ENCODE measurements at places on chromosomes 5 and 9.

GRCh38 chr5:172189693-172190296, 1.8 kb upstream of the STK10 start:
- no peak for DNase-seq

- DNase-seq: no peak
Observed at GRCh38 chr5:166046956-166047355, 2244.5 kb upstream of the WWC1 start.

DNA sequence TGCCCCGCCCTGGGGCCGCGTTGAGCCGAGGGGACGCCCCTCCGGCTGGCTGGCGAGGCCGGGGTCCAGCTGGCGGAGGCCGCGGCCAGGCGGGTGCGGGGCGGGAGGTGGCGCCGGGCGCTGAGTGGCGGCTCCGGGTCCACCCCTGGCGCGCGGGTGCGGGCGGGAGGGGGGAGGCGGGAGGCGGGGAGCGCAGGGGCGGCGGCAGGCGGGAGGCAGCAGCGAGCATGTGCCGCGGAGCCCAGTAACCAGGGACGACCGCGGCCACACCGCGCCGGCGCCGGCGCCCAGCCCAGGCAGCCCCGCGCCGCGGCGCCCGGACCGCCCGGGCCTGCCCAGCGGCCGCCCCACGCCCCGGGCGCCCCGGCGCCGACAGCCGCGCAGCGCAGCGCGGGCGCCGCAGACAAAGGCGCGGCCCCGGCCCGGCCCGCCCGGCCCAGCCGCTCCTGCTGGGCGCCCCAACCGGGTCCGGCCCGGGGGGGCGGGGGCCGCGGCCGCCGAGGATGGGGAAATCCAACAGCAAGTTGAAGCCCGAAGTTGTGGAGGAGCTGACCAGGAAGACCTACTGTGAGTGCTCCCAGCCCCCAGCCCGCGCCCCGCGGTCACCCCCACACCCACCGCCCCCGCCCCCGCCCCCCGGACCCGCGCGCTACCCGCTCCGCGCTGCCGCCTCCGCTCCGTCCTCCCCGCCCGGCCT, at the start of gene NCS1:
NCS1 (plus strand) TSS at position 244 of the 697 bp plus-strand sequence; CDS start at position 504, 260 bp downstream.
- peak; percentile 66 for DNase-seq

DNA sequence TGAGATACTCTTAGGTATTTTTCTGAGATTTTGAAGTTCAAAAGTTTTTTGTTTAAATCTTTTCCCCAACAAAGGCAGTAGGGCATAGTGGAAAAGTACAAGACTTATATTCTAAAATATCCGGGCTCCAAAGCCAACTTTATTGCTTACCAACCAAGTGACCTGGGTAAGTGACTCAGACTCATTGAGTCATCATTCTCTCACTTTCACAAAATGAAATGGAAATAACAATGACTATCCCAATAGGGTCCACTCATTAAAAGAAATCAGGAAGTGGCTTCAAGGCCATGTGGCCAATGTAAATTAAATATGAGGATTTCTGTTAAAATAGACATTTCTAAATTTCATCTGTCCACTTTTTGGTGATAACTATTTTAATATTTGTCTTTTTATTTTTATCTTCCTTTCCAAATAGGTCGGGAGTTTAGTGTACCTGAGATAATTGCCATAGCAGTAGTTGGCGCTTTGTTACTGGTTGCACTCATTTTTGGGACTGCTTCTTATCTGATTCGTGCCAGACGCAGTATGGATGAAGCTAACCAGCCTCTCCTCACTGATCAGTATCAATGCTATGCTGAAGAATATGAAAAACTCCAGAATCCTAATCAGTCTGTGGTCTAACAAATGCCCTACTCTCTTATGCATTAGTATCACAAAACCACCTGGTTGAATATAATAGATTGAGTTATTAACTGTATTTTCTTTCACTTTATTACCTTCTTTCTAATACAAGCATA, 15.5 kb downstream of the TYRP1 start:
- DNase-seq: no peak

DNA sequence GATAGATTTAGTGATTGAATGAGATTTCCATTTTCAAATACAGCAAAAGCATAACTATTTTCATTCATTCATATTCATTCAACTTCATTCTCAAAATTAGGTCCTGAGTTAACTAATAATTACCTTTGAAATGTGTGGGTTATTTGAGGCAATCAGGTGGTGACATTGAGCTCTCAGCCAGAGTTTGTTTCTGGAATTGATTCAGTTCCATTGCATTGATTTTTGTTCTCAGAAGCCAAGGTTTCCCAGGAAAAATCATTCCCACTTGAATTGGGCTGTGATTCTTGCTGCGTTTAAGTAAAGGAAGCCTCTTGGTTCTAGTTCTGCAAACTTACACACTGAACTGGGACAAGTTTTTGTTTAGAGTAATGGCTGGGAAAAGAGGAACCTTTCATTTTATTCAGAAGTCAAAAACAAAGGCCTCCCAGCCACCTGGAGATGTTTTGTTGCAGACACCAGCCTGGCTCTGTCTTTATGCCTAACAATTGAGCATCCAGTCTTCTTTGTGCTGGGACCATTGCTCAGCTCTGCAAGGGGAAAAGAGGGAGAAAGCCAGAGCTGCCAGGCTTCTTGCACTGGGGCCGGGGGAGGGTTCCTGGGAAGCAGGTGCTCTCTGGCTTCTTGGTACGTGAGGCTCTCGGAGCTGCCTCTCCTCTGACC, 198.6 kb downstream of the TRIO start:
- no peak for DNase-seq

DNA sequence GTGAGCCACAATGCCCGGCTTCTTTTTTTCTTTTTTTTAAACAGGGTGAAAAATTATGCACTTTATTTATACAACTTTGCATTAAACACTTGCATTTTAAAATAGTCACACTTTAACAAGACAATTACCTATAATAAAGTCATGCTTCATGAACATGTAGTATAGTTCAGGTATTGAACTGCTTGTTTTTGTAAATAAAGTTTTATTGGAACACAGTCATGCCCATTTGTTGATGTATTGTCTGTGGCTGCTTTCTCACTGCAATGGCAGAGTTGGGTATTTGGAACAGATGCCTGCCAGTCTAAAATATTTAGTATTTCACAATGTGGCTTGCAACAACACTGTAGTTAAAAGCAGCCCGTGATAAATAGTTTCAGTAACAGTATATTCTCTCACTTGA, 32.8 kb upstream of the CCL21 start:
- no peak for DNase-seq

DNA sequence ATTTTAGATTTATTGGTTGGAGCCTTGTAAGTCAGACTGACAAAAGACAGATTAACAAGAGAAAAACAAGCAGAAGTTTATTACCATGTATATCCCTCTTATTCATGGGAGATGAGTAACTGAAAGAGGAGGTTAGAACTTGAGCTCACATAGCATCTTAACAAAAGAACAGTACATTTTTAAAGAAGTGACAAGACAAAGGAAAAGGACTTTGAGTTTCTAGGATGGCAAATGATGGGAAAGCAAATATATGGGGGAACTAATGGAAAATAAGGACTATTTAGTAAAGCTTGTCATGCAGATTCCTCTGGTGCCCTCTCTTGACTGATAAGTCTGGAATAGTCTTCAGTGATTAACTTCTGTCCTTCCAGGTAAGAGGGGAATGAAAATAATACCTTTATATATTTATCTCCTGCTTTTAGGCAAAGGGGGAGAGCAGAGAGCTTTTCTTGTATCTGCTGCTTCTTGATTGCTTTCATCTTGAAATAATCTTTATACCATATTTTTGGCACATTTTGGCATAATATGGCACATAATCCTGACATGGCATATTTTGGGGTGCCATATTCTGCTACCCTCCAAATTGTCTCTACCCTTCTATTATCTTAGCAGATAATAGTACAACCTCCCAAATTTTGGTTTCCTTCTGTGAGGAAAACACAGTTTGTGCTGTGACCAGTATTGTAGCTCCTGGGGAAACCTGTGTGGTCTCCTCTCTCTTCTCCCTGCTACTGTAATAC, 206.8 kb downstream of the TMC1 start:
- no peak for DNase-seq

DNA sequence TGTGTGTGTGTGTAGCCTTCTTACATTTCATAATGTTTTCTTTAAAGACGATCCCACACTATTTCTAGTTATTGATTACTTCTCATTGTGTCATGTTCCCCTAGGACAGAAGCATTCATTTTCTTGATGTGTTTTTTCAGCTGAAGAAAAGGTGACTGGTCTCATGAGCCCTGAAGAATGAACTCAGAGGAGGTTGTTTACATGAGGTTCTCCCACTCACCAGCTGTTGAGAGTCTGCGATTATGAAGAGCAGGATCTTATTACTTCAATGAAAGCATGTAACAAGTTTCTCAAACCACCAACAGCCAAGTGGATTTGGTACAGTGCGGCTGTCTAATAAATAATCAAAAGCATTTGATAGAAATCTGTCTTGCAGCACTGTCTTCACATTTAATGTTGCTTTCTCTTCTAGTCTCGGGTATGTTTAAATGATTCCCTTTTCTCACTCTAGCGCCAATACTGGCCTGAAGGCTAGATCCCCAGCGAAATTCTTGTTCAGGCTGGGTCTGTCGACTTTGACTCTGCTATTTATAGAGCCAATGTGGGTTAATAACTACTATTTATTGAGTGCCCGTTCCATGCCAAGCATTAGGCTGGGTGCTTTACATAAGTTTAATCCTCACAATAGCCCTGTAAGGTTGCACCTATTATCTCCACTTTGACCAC, 9.6 kb upstream of the FSD1L start:
- DNase-seq: no peak

DNA sequence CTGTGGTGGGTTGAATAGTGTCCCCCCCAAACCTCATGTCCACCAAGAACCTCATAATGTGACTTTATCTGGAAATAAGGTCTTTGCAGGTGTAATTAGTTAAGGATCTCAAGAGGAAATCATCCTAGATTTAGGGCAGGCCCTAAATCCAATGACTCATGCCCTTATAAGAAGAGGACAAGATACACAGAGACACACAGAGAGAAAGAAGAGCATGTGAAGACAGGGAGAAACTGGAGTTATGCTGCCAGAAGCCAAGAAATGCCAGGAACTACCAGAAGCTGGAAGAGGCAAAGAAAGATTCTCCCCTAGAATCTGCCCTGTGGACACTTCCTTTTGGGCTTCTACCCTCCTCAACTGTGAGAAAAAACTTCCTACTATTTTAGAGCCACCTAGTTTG, 8.8 kb downstream of the FAM13B start:
- no peak for DNase-seq

GRCh38 chr5:146893991-146894390, 15.4 kb upstream of the PPP2R2B start:
- DNase-seq: no peak

GRCh38 chr9:18906656-18907395, 126.2 kb downstream of the SAXO1 start:
- DNase-seq: no peak

DNA sequence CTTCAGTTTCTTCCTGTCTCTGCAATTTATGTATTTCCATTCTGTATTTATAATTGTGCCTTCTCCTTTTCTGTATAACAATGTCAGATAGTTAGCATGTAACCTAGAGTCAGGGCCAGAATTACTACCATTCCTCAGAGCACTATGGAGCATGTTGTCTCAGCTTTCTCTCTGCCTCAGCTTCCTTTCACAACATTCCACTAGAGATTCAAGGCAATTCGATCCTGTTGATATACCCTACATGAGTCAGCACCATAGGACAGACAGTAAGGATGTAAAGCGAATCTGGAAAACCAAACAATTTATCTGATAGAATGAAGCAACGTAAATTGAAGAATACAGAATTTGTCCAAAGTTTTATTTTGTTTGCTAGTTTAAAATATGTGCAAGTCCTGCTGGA, 728.3 kb upstream of the SEMA6A start:
- no peak for DNase-seq
